ENCODE measurements at places on chromosomes 3 and 15. TPM values are rescaled to one million over a fixed set of nuclear protein-coding genes. Genes with fewer than 3 reads are reported as not detected.

- peaks cover 55% of the 10 kb centered on the region for H3K4me1 ChIP-seq
- peaks cover 4% of the 10 kb centered on the region for H3K36me3 ChIP-seq
- H3K27me3 ChIP-seq, result no peaks in the 10 kb centered on the region
These were observed 85.5 kb upstream of the CDV3 start for GRCh38 chr3:133487920-133488540.

NANOGP8 gene
- total RNA-seq, result not detected

- no peak overlapping the region for H3K4me3 ChIP-seq
- peaks cover 3% of the 10 kb centered on the region for H3K27me3 ChIP-seq
- H3K36me3 ChIP-seq, result no peaks in the 10 kb centered on the region
- H3K4me1 ChIP-seq, result no peaks in the 10 kb centered on the region
- no peak for DNase-seq
These were observed 297.8 kb downstream of the SATB1 start for GRCh38 chr3:18127174-18127858.

DNA sequence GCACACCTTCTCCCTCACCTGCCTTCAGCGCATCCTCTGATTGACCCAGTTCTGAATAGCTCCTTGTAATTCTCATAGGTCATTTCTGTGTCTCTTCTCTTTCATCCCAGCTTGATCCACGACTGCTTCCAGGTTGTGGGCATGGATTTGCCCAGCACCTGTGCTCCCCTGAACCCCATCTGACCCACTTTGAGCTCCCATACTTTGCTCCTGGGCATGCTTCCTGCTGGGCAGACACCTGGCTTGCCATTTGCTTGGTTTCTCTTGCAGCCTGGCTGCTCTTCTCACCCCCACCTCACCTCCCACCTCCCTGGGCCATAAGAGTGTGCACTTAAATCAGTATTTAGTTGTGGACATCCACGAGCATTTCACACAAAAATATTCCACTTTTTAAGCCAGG lies 635.5 kb downstream of the TBL1XR1 start:
- H3K27me3 ChIP-seq, result no peaks in the 10 kb centered on the region
- no peak overlapping the region for H3K27ac ChIP-seq
- H3K4me1 ChIP-seq, result no peaks in the 10 kb centered on the region
- DNase-seq, result no peak
- no peaks in the 10 kb centered on the region for H3K36me3 ChIP-seq

TLR9 gene
- 0.52 TPM for total RNA-seq

Measured in activated CD8-positive, alpha-beta T cell treated with anti-CD3 and anti-CD28 coated beads, Interleukin-2, amount 10 ng/mL, durations not matched to agents 7 days and 5 days (primary cell).